ENCODE measurements at places on chromosomes 12 and 14.

DNA sequence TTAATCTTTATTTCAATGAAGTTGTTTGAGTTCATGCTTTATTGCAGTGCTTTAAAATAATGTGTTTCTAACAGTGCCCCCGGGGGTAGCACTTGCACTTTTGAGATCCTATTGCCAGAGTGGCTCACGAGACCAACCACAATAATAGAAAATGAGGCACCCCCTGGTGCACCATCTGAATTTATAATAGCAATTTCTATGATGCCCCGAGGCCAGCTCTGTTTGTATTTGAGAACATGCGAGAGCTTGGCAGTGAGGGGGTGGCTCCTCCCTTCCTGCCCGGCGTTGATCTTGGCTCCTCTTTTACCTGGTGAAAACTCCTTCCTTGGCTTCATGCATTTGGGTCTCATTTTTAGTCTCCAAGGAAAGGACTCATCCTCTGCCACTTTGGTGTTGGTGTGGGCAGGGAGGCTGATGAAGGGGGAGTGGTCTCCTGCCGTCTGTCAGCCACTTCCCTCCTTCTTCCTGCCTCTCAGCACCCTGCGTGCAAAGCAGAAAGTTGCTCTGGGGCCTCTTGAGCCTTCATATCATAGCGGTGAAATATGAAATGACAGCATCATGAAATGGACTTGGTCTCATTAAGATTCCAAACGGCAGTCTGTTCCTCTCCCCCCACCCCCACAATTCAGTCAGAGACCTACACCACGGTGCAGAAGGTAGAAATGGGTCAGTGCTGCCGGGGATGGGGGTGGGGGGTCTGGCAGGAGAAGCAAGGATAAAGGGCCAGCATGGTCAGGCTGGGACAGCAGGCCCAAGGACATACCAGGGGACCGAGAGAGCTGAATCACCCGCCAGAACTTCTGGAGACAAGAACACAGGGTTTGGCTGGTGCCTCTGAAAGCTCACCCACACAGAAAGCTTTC lies 17.7 kb upstream of the NRXN3 start:
- peaks cover 5% of the 10 kb centered on the region for H3K27me3 ChIP-seq
- H3K36me3 ChIP-seq = no peaks in the 10 kb centered on the region
- no peaks in the 10 kb centered on the region for H3K4me1 ChIP-seq
- H3K27ac ChIP-seq = no peak overlapping the region

- H3K27ac ChIP-seq = no peak overlapping the region
- peaks cover 16% of the 10 kb centered on the region for H3K4me1 ChIP-seq
- H3K36me3 ChIP-seq = no peaks in the 10 kb centered on the region
- H3K4me3 ChIP-seq = no peak overlapping the region
Measured at GRCh38 chr12:76790564-76791552, 26.9 kb downstream of the ZDHHC17 start.

DNA sequence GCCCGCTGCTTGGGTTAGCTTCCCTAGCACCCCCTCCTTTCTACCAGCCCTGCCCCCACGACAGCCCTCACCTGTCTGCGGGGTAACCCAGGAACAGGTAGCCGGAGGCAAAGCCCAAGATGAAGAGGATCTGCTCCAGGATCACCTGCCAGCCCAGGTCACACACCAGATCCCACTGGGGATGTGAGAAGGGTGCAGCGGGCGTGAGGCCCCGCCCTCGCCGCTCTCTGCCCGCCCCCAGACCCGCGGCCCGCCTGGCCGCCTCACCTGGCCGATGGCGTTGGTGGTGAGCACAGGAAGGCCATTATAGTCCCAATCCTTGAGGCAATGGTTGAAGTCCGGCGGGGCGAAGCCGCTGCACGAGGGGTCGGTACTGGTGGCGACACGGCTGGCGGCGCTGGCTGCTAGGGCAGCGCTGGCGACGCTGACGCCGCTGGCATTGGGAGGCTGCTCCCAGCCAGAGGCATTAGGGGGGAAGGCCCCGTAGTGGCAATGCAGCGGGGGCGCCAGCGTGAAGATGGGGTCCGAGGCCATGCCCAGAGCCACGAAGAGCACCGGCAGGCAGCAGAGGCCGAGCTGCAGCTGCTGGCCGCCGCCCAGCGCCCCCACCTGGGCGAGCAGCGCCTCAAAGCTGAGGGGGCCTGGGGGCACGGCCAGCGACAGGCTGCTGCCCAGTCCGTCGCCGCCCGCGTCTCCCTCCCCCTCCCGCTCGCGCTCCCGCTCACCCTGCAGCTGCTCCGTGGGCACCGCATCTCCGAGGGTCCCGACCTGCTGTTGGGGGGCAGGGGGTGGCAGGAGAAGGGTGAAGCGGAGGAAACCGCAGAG lies 794 bp downstream of the SLC22A17 start:
- H3K36me3 ChIP-seq = no peaks in the 10 kb centered on the region
- H3K27ac ChIP-seq = peak overlapping the region; percentile 52
- peaks cover 11% of the 10 kb centered on the region for H3K4me1 ChIP-seq
- DNase-seq = no peak
- H3K27me3 ChIP-seq = peaks cover 36% of the 10 kb centered on the region

DNA sequence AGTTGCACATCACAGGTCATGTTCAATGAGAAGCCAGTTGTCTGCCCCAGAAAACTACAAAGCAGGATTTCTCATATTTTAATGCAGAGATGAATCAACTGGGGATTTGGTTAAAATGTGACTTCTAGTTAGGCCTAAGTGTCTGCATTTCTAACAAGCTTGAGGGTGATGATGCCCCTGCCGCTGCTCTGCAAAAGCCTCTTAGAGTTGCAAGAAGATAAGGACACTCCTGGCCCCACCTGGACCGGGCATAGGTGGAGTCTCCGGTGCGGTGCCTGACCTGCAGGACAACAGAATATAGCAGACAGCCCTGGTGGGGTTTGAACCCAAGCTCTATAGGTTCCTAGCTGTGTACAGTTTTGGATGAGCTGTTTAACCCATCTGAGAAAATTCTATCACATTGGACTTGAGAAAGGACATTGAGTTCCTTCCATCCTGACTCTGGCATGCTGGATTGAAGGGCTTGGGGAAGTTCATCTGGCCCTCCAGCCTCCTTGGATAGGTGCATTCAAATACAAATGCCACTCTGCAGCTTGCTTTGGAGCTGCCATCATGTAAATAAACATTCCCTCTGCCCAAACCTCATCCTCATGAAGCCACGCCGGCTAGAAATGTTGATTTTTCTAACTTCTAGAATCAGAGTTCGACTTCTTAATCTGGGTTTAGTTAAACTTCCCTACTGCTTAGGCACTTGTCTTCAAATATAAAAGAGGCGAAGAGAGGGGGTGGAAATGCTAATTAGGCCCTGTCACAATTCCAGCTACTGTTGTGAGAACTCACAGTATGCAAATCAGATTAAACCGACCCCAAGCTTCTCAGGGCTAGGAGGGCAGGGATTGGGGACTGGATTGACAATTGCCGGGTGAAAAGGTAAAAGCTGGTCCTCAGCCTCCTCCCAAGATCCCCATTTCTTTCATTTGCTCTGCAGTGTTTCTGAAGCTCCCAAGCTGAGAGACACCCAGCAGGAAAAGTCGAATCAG lies 1225.6 kb downstream of the VRK1 start:
- H3K27ac ChIP-seq = no peak overlapping the region
- no peak overlapping the region for H3K4me3 ChIP-seq

DNA sequence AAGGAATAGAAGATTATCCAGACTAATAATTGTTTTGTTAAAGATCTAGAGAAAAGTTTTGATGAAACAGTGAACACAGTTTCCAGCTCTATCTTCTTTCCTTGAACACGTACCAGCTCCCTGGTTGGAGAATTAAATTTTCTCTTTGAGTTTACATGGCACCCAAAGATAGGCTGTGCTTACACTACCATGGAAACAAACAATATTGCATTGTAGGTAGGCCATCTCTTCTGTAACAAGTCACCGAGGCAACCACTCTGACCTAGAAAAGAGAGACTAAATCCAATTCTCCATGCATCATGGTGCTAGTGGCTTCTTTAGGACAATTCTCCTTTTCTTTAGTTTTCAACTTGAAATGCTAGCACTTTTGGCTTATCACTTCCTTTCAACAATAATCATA lies 9.9 kb downstream of the BMAL2 start:
- no peaks in the 10 kb centered on the region for H3K36me3 ChIP-seq
- no peak overlapping the region for H3K4me3 ChIP-seq
- H3K4me1 ChIP-seq = no peaks in the 10 kb centered on the region

DNA sequence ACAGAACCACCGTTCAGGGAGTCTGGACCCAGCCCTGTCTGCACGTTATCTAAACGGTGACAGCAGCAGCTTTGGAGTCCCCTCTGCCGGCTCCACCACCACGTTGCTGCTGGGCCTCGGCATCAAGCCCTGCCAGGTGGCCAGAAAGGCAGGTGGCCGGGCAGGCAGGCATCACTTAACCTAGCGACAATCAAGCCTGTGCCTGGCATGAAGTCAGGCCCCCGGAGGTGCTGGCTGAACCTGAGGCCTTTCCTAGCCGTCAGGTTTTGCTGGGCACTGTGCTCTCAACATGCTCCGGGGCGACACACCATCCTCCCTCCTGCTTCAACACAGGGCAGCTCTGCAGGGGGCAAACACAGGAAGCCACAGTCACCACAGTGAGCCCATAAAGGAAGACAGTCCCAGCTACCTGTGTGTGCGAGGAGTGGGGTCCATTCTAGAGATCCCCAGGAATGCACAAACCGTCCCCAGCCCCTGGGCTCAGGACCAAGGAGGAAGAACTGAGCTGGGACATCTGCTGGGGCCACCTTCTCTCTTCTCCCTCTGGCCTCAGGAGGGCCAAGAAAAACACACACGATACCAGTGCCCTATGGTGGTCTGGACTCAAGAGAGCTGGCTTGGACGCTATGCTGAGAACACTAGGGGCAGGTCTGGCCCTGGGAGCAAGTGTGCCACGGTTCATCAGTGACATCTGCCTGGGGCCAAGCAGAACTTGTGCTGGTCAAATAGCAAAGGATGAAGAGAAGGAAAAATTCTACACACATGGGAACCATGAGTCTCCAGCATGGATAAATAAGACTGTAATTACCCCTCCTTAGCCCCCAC lies 44.7 kb downstream of the CCDC88C start:
- no peaks in the 10 kb centered on the region for H3K36me3 ChIP-seq
- peaks cover 28% of the 10 kb centered on the region for H3K4me1 ChIP-seq
- DNase-seq = peak; percentile 55
- no peaks in the 10 kb centered on the region for H3K27me3 ChIP-seq
- H3K27ac ChIP-seq = peak overlapping the region; percentile 51

GRCh38 chr14:99619835-99620834 lies 16.1 kb upstream of the CCDC85C start:
- no peak overlapping the region for H3K27ac ChIP-seq
- H3K4me1 ChIP-seq = no peaks in the 10 kb centered on the region
- H3K27me3 ChIP-seq = peaks cover 3% of the 10 kb centered on the region
- no peaks in the 10 kb centered on the region for H3K36me3 ChIP-seq
- DNase-seq = no peak

DNA sequence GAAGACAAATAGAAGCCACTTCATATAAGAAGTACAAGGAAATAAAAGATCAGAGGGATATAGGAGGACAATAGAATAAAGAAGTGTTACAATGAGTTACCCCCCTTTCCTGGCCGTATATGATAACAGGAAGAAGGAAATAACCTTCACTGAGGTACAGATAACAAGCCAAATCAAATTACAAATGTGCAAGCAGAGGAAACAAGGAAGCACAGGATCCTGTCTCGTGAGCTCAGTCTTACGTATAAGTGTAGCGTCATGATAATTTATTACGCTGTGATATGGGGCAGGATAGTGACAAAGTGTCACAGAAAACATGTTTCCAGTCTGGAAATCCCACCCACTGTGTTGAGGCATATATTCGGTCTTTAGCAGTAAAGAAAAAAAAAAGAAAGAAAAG lies 26.5 kb downstream of the CRACR2A start:
- H3K4me1 ChIP-seq = peaks cover 23% of the 10 kb centered on the region
- H3K27ac ChIP-seq = peak overlapping the region; percentile 78
- no peak overlapping the region for H3K4me3 ChIP-seq
- no peak for DNase-seq
- no peaks in the 10 kb centered on the region for H3K27me3 ChIP-seq
- H3K36me3 ChIP-seq = no peaks in the 10 kb centered on the region

DNA sequence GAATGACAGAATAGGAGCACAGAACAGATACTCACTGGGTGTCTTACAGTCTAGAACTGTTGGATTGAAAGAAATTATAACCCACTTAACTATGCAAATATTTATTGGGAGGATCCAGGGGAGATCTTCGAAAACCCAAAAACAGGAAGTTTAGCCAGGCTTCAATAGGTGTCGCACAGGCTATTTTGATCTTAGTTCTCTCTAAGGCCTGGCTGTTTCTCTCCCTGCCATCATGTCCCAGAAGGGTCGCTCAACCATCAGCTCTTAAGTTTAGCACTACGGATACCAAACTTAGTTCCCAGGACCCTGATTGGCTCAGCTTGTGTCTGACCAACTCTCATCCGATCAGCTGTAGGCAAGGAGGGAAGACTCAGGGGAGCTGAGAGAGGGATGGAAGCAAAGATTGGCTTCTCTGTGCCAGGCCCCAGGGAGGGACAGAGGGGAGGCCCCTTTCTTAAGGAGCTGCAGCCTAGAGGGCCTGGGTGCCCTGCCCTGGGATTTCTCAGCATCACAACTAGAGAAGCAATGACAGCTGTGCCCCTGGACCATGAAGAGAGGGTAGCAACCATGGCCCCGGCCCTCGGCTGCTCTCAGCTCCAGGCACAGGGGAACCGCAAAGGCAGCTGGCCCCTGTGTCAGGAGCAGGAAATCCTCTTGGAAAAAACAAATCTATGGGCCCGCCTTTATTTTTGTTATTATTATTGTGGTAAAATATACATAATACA lies 13.5 kb downstream of the PHETA1 start:
- H3K4me3 ChIP-seq = no peak overlapping the region
- DNase-seq = no peak
- H3K36me3 ChIP-seq = no peaks in the 10 kb centered on the region
- no peak overlapping the region for H3K27ac ChIP-seq
- no peaks in the 10 kb centered on the region for H3K27me3 ChIP-seq

- H3K4me1 ChIP-seq = peaks cover 22% of the 10 kb centered on the region
- DNase-seq = no peak
- no peak overlapping the region for H3K4me3 ChIP-seq
- peaks cover 43% of the 10 kb centered on the region for H3K27me3 ChIP-seq
- no peaks in the 10 kb centered on the region for H3K36me3 ChIP-seq
- H3K27ac ChIP-seq = no peak overlapping the region
Measured at GRCh38 chr14:85527006-85527405, 2.9 kb upstream of the FLRT2 start.

GRCh38 chr14:69484444-69485314 lies at the start of gene PLEKHD1:
Gene PLEKHD1 (plus strand): TSS chr14:69484728. CDS start chr14:69484966, 238 bp downstream.
- H3K27ac ChIP-seq = no peak within 1 kb of the TSS
- H3K27me3 ChIP-seq = peaks cover 73% of the 10 kb centered on the region
- peaks cover 15% of the 10 kb centered on the region for H3K4me1 ChIP-seq
- no peak within 1 kb of the TSS for H3K4me3 ChIP-seq
- H3K36me3 ChIP-seq = no peaks in the 10 kb centered on the region
